Stimulated activated CD8-positive, alpha-beta memory T cell treated with anti-CD3 and anti-CD28 coated beads, Interleukin-12 subunit alpha, Interleukin-12 subunit beta, amount 100 ng/mL, for 1 hour (primary cell): ENCODE measurements at places on chromosomes 16 and 17.

DNA sequence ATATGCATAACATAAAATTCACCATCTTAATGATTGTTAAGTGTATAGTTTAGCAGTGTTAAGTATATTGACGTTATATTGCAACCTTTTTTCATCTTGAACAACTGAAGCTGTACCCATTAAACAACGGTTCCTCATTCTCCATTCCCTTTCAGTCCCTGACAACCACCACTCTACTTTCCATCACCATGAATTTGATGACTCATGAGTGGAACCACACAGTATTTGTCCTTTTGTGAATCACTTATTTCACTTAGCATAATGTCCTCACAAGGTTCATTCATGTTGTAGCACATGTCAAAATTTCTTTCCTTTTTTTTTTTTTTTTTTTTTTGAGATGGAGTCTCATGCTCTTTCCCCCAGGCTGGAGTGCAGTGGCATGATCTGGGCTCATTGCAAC lies 46.0 kb downstream of the HOXB1 start:
- no peak for DNase-seq

DNA sequence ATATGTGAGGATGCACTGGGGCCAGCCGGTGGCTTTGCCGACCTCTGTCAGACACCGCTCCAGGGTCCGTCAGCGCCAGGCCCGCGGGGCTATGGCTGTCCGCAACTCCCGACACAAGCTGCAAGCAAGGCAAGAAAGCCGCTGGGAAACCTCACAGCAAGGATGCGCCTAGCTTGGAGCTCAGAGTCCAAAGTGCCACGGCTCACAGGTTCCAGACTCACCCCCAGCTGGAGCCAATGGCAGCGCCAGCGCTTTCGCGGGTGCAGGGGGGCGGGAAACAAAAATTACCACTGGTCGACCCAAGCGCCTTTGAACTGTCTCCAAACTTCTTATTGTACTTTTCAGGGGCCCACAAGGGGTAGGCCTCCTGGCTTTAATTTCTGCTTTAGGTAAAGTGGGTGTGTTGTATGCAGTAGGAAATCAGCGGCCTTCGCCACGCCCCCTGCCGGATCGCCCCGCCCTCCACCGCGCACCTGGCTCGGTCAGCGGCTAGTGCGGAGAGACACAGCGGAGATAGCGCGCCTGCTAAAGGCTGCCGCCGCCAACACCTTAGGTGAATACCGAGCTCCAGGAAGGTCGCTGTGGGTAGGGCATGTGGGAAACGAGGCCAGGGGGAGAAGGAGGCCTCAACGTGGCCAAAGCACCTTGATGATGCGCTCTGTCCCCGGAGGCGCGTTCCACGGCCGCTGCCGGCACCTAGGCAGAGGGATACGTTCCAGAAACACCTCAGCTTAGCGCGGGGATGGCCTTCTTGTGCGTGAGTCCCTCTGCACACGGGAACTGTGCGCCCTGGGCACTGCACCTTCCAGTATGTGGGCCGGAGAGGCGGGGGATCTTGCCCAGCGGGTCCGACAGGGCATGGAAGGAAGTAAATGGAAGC lies 61.0 kb upstream of the RBL2 start:
- peak; percentile 69 for DNase-seq

- no peak for DNase-seq
Measured at GRCh38 chr16:4830408-4830807, 16.7 kb downstream of the GLYR1 start.

DNA sequence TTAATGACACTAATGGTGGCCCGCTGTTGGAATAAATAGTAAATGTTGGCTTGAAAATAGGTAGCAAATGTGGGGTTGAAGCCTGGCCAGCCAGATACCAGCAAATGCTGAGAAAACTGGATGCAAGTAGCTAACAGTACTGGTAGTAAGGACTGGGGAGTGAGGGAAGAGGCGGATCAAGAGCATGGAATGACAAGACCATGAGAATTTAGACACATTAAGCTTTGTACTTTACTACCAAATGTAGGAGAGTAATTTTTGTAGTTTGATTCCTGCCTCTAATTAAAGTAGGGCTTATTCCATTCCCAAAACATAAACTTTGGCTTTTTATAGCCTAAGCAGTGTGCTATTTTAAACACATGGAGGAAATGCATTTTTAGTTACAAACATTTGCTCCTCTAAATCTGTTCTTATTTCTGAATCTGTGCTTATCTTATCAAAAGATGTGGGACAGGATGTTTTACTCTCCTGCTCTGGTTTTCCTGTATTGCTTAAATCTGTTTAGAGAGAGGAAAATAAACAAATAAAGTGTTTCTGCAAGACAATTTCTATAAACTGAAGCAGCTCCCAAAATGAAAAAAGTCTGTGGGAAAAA lies 44.1 kb downstream of the CFDP1 start:
- DNase-seq, result no peak

- DNase-seq, result no peak
Measured at GRCh38 chr16:22055881-22056280, 36.5 kb upstream of the VWA3A start.

DNA sequence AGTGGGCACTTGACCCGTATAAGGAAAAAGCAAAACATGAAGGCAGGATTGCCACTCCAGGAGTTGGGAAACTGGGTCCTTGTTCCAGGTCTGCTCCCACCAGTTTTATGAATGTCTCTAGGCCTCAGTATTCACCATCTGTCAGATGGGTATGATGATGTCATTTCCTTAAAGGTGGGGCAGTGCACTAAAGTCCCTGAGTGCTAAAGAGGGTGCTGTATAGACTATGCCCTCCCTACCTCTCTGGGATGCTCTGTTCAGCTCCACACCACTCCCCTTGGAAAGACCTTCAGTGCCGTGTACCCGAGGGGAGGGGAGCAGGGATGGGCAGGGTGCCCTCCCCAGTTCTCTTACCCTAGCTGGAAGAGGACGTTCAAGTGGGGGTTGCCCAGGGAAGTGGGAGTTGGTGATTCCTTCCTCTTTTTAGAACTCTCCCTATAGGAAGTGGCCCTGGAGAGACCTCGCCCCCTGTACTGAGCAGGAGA lies 2.2 kb downstream of the LASP1 start:
- DNase-seq, result no peak

DNA sequence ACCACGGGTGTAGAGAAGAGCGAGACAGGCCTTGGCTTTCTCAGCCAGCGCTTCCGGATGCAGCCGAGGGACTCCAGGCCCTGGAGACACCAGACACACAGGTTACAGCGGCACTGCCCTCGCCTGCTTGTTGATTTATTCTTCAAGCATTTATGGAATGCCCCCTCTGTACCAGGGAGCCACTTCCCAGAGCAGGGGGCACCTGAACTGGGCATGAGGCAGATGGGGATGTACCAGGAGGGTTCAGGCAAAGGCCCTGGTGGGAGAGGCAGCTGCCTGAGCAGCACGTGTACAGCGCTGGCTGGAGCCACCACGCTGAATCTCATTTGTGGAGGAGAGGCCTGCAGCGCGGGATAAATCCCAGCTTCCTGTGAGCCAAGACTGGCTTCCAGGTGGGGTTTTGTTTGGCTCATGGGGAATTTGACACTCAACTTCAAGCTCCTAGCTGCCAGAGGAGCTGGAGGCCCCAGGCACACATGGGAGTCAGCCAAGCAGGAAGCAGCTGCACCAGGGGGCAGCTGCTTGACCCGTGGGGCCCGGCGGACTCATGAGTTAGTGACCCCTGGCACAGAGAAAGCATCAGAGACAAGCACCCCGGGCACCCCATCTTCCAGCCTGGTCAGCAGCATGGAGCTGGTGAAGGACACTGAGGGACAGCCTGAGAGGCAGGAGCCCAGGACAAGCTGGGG lies 59.7 kb downstream of the IL21R start:
- DNase-seq, result no peak

- no peak for DNase-seq
Measured at GRCh38 chr17:42519546-42520491, 16.2 kb upstream of the NAGLU start.

DNA sequence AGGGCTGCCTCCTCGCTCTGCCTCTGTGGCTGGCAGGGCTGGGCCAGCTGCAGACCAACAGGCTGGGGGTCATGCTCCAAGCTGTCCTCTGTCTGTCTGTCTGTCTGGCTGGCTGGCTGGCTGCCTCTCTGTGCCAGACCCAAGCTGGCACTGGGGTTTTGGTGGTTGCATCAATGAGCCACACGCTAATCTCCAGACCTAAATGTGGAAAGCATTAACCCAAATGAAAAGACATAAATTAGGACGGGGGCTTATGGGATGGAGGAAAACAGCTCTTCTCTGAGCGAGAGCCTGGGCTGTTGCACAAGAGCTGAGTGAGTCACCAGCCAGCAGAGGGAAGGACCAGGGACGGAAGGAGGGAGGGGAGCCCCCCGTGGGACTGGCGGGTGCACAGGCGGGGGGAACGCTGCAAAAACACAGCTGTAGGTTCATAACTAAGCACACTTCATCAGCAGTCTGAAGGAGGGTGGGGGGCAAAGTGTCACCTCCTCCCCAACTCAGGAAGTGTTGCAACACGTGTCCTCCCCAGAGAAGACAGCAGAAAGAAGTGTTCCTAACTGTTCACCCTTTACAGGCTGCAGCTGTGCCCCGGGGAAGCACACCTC lies 83.4 kb downstream of the GAS7 start:
- DNase-seq, result peak; percentile 51

DNA sequence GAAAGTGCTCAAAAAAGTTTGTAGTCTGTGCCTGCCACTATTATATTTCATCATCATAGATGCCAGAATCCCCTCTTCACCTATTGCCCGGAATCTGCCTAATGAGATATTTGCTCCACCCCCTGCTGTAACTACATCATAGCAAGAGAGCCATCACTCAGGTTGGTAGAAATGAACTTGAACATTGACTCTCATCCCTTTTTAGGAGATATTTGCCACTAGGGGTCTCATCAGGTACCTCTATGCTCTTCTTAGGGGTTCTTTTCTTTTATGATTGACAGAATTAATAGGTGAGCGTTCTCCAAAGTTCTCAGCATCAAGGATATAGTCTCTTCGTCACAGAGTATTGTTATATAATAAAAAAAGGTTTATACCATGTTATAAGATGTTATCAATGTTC lies 20.0 kb downstream of the ANKS4B start:
- DNase-seq, result no peak

DNA sequence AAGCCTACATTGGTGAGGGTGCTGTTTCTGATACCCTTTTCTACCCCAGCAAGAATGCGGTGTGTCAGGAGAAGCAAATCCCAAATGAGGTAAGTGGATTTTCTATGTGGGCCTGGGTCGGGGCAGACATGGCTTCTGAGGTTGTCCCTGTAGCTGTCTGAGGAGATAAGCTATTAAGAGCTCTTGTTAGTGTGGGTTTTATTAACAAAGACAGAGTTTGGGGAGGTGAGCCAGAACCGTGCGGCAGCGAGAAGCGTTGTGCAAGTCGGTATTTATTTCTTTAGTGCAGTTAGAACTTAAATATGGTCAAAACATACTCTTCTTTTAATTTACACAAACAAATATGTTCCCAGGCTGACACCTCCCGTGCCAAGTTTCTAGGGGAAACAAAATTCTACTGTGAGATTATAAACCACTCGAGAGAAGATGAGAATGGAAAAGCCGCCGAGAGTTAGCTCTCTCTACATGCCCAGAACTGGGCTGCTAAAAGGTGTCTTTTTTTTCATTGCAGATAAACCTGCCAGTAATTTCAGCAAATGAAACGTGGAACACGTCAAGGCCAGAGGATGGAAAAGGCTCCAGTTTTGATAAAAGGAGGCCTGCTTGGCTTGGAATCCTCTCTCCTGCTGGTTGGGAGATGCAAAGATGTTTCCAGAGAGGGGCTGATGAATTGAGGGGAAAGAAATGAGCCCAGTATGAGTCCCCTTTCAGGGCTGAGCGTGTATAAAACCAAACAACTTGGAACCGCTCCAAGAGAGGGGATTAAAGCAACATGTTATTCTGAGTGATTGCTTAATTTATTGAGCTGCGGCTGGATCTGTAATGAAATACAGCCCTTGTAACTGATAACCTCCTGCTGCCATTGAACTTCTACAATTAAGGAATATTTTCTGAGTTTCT lies 254.6 kb downstream of the MRTFB start:
- DNase-seq, result no peak

- DNase-seq, result peak; percentile 75
Measured at GRCh38 chr17:39623356-39623950, 3.3 kb upstream of the PPP1R1B start.

GRCh38 chr17:38917259-38917658 lies 8.2 kb upstream of the LASP1NB start:
- DNase-seq, result no peak

DNA sequence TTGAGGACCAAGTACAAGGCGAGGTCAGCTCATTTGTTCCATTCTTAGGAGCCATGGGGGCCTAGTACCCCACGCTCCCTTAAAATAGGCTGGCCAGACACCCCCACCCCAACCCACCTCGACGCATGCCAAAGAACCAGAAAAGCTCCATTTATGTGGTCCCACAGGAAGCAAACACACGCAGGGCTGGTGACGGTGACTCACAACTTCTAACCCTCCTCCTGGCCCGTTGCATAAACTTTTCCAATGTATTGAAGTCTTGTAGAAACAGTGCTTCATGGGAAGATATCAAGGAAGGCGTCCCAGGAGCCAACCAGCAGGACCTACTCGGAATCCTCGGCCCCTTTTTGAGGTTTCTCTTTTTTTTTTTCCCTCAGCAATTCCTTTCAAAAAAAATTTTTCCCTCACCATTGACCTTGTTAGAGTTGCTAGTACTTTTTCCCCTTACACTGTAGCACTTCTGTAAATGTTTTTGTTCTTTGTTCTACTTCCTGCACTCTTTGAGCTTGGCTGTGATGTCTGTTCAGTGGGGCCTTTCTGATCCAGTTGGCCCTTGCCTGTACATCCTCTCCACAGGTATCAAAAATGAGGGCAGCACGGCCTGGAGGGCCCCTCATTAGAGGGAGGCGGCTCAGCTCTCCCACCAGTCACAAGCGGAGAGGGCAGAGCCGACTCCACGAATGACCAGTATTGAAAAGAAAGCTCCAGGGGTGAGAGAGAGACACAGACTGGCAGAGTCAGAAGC lies 208.3 kb downstream of the RGS9 start:
- no peak for DNase-seq

DNA sequence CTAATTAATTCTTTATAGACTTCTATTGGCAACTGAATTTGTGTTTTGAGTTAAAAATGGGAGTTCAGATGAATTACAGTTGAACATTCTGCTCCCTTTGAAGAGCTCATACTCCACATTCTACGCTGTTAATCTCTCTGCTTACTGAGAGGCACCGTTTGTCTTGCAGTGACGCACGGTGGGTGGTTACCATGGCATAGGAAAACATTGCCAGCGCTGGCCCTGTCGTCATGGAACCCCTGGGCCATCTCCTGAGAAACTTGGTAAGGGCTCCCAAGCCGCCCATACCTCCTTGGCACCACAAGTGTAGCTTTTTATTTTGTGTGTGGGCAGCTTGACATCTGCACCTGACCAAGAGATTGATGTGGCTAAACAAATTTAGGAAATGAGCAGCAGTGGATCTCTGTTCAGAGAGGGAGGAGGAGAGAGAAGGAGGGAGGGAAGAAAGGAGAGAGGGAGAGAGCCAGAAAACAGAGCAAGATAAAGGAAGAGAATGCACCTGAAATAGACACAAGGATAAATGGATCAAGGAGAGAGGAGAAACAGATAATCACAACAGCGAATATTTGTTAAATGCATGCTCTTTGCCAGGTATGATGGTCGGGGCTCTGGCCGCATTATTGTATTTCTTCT lies 398.5 kb downstream of the HAPSTR1 start:
- no peak for DNase-seq

GRCh38 chr17:78316115-78316866 lies 43.6 kb downstream of the SOCS3 start:
- DNase-seq, result no peak

GRCh38 chr16:31177136-31177535 lies 2.8 kb upstream of the FUS start:
- DNase-seq, result peak; percentile 26
